ENCODE measurements at places on chromosomes 5 and 9.

DNA sequence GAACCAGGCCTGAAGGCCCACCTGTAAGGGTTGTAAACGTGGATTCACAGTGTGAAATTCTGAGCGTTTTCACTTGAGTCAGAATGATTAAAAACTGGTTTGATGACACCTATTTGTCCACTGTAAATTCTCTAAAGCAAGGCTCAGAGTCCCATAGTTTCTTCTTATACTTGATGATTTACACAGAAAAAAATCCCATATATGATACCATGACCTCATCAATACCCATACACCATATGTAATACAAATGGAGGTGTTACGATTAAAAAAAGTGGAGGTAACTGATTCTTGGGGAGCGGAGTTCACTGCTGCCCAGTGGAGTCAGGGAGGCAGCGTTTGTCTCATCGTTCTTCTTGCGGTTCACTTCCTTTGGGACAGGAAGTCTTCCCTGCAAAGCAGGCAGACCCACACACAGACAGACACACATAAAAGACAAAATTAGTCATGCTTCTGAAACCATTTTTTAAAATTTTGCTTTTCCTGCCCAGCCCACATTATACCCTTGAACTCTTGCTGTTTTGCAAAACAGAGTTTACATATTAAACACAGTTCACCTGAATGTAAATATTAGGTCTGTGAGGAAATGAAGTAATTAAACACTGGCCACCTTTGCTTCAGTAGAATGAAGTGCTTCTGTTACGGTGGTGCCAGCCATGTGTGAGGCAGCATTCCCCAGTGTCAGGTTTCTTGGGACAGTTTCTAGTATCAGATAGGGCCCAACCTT is 26.2 kb downstream of the NREP start:
- no peak for DNase-seq

DNA sequence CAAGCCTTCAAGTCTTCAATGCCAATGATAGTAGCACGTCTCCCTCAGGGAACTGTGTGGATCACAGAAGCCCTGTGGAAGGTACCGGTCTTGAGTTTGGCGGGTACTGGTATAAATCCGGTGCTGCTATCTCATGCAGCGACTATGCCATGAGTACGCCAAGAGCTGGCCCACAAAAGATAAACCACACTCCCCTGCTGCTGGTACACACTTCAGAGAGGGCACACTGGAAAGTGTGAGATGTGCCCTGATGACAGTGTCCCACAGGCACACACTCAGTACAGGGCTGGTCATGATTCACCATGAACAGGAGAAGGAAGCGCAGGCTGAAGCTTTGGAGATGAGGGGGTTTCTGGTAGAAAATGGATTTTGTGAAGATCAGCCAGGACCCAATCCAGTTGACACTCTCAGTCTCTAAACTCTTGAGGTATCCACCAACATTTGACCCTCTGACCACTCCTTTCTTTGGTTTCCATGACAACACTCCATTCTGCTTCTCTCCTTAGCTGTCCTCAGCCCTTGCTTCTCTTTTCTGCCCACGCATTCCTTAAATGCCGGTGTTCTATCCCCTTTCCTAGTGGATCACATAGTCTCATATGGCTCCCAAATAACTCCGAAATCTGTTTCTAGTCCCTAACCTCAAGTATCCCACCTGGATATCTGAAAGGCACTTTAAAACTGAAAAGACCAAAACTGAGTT is 5.1 kb downstream of the AMACR start:
- no peak for DNase-seq

GRCh38 chr9:127083138-127083980 is 39.1 kb downstream of the ANGPTL2 start:
- DNase-seq: no peak

DNA sequence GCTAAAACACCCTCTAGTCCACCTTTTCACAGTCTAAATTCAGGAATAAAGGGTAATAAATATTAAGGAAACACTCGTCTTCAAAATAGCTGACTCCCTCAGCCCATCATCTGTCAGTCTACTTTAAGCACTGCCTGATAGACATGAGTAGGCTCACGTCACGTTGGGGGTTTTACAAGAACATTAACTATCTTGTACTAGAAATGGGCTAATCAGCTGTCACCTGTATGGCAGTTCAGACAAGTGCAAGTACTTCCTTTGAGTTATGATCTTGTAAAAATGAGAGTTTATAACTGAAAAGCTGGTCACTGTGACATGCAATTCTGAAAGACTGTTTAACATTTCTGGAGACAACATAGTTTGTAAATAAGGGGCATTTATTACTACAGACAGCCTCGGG is 936.7 kb upstream of the CTNND2 start:
- no peak for DNase-seq

GRCh38 chr5:132238169-132238744 is 10.6 kb upstream of the P4HA2 start:
- DNase-seq: no peak

GRCh38 chr5:131536211-131536826 is 98.7 kb downstream of the RAPGEF6 start:
- no peak for DNase-seq

- DNase-seq: no peak
Measured at GRCh38 chr9:35519692-35520363, 29.9 kb downstream of the RUSC2 start.

GRCh38 chr5:34891981-34892380 is 23.3 kb downstream of the RAD1 start:
- no peak for DNase-seq

- no peak for DNase-seq
Measured at GRCh38 chr5:73694089-73694488, 68.1 kb downstream of the ARHGEF28 start.

DNA sequence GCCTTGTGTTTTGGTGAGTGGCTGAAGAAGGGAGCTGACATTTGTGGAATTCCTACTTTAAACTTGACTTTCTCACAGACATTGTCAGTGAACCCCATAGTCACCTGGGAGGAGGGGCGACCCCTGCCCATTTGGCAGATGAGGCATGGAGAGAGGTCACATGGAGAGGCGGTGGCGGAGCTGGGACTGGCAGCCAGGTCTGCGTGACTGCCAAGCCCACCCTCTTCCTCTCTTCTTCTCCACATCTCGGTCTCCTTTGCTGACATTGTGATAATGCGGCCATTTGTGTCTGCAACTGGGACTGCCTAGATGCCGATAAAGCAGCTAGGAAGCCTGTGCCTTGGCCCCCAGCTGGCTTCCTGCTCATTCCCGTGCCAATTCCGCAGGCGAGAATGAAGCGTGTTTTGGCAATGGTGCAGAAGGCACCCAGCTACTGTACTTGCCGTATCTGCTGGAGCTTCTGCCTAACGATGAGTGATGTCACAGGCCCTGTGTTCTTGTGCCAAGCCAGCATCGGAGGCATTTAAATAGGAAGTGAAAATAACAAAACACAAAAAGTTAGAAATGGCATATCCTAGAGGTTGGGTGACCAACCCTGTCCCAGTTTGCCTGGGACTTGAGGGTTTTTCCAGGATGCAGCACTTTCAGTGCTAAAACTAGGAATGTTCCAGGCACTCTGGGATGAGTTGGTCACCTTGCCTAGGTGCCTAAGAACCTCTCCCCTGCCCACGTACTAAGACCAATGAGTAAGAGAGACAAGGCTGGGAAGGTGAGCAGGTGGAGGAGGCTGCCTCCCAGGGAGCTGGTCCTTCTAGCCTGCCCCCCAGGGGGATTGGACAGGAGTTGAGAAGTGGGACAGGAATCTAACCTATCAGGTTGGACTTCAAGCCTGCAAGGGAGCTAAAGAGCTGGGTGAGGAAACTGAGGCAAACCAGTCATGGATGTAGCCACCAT is 23.6 kb downstream of the OLFML2A start:
- DNase-seq: no peak

GRCh38 chr5:142605611-142606010 is 80.3 kb downstream of the FGF1 start:
- DNase-seq: no peak

DNA sequence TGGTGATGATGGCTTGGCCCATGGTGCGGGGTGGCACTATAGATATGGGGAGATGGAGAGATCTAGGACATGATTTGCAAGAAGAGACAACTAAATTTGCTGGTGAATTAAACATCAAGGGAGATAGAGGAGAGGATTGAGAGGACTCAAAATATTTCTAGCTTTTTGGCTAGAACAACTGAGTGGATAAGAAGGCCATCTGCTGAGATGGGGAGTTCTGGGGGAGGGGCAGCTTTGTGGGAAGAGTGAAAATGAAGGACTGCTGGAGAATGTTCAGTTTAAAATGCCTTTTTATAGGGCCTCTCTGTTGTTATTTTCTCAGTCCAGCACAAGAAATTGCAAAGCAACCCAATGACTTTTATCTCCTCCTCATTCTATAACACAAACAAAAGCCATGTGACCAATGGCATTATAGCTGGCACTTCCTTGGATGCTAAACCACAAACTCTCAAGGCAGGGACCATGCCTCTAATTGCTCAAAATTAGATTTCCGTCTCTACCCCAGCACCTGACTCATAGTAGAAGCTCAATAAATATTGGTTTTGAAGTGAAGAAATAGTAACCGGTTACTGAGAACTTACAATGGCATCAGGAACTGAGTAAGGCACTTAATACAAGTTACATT is 29.8 kb downstream of the JAKMIP2 start:
- DNase-seq: no peak

Data from urinary bladder (tissue), 4 donors.